ENCODE measurements at places on chromosomes 5 and 9.
A peak's percentile ranks its signal among the peaks of the same experiment; 100 is the strongest.

- DNase-seq: no peak
Measured at GRCh38 chr5:173712609-173713175, 96.2 kb upstream of the BOD1 start.

GRCh38 chr5:72244862-72245371, 75.1 kb downstream of the MRPS27 start:
- no peak for DNase-seq

- no peak for DNase-seq
Measured at GRCh38 chr9:84701801-84702200, 32.3 kb downstream of the NTRK2 start.

DNA sequence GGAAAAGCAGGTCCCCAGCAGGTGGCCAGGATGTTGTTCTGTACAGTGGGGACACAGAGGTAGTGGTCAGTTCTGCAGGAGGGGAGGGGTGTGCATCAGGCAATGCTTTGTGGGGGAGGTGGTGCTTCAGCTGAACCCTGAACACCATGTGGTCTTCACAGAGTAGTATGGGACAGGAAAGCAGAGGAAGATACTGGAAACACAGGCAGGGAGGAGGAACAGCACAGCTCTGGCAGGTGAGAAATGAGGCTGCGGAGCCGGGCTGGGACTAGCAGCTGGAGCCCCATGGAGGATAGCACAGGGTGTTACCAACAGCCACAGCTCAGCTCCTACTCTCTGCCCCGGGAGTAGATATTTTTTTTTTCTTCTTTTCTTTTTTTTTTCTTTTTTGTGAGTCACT, 161.5 kb downstream of the ENTREP1 start:
- DNase-seq: no peak

DNA sequence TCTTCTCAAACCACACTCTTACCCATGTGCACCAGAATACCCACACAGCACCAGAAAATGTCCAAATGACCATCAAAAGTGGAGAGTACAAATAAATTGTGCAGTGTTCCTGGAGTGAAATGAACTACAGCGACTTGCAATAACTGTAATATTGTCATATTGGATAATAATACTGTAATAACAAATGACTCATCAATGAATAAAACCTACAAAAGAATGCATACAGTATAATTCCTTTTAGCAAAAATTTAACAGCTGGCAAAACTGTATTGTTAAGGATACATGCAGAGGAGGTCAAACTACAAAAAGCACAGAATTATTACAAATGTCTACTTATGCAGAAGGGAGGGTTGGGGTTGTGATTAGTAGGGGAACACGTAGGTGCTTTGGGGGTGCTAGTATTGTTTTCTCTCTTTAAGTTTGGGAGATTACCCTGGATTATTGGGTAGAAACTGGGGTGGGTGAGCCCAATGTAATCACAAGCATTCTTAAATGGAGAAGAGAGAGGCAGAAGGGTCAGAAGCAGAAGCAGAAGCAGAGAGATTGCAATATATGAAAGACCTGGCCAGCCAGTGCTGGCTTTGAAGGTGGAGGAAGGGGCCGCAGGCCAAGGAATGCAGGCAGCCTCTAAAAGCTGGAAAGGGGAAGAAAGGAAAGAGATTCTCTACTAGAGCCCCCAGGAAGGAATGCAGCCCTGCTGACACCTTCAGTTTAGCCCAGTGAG, 21.8 kb downstream of the IRF1 start:
- DNase-seq: no peak

GRCh38 chr5:39211773-39212172, 7.6 kb downstream of the FYB1 start:
- DNase-seq: no peak

DNA sequence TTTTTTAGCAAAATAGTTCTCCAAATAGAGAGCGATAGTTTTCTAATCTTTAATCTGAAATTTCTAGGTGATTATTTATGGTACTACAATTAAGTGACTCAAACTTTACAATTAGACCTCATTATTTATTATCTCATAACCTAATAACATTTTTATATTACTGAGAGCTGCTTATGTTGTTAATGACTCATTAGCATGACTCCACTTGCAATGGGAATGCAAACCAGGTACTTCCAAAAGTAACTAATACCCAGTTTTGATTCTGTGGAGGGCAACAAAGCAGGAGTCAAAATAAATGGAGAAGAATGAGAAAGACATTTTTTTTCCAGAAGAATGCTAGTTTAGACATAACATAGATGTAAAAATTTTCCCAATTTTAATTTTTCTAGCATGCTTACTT, 466.0 kb downstream of the PLK2 start:
- no peak for DNase-seq

DNA sequence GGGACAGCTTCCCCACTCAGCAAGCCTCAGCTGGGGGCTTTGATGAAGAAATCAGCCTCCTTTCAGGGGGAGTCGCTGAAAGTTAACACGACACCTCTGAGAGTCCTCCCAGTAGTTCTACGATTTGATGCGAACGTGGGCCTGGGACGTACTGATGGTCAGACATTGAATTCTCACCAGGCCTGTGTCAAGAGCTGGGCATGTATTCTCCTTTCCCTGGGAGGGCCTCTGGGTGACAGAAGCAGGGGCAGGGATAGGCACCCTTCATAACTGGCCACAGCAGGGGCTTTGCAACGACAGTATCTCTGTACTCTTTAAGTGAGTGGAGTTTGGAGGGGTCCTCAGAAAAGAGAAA, 15.6 kb upstream of the COL5A1 start:
- DNase-seq: no peak

DNA sequence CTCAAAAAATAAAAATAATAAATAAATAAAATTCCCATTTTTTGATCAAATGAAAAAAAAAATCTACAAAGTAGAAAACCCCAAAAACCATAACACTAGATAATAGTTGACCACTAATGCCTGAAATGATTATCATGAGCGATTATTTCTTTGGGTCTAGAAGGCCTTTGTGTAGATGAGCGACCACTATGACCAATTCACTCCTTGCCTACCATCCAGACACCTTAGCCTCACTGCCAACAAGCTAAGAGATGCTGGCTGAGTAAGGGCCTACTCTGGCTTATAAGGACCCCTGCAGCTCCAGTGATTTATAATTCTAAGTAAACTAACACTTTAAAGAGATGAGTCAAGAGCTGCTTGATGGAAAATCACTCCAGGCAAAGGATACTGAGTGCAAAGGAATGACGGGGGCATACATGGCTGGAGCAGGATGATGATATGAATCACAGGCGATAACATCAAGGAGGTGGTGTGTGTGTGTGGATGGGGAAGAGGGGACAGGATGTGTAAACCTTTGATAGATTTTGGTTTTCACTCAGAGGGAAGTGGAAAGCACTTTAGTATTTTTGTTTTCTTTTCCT, 4.8 kb upstream of the F2RL1 start:
- no peak for DNase-seq

DNA sequence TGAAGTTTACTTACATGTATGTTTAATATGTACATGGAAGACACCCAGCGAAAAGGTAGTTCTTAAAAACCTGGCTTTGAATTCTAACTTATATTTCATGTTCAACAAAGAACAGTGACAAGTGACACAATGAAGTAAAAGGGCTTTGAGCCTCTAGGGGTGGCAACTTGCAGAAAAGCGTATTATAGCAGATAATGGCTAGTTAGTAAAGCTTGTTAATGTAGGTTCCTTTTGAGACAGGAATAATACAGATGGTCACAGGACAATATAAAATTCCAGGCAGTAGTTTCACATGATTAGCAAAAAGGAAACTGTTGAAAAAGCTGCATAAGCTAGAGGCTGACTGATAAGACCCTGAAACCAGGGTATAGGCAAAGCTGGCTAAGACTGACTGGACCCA, 132.4 kb upstream of the FTMT start:
- no peak for DNase-seq

- DNase-seq: no peak
Measured at GRCh38 chr5:150325426-150325825, 22.7 kb upstream of the ARSI start.

DNA sequence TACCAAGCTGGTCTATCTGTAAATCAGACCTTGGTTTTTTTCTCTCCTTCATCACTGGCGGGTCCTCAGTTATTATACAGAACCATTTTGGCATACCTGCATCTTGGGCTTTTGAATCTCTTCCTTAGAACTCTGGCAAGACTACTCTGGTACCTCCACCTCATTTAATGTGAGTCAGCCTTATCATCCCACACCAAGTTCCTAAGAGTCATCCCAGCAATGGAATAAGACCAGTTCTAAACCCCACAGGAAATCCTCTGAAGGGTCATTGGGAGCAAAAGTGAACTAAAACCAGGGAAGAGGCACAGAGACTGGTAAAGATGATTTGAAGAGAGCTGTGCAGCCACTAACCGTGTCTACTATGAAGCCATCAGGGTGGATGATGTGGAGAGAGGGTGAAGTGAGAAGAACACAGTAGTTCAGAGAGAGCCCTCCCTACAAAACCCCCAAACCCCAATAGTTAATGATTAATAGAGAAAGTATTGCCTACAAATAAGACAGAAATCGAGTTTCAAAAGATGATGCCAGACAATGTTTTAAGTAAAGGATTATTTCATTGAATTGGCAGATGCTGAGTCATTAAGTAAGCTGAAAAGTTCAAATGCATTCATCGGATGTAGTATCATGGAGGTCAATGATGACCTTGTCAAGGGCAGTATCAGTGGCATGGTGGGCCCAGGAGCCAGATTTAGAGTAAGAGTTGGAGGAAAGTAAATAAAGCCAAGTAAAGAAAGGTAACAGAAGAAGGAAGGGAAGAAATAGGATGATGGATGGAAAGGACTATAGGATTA, 85.4 kb downstream of the PCSK1 start:
- DNase-seq: no peak

DNA sequence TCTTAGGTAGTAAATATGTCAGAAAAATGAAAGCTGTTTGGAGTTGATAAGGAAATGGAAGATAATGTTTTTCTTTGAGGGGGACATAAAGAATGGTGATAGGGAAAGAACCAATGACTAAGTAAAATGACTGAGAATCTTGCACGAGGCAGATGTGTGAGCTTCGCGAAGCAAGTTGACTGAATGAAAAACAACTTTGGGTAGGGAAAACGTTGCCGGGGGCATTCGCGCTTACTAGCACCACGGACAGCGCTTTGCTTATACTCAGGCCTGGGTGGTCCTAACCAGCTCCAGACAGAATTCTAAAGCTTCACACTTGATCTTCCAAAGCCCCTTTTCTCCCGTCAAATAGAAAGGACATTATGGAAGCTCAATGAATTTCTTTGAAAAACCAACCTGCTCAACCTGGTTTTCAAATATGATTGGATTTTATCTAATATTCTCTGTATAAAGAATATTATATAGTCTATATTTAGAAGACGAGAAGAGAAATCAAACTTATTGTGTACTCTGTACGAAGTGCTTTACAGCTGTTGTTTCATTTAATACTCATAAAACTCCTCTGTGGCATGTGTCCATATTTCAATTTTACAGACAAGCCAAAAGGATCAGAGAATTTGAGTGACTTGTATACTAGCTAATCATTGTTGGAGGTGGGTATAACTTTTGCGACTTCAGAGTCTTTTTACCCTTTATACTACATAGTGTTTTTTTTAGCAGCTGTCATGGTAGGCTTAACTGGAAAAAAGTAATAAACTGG, 1.9 kb upstream of the CDKN2B start:
- DNase-seq: no peak

DNA sequence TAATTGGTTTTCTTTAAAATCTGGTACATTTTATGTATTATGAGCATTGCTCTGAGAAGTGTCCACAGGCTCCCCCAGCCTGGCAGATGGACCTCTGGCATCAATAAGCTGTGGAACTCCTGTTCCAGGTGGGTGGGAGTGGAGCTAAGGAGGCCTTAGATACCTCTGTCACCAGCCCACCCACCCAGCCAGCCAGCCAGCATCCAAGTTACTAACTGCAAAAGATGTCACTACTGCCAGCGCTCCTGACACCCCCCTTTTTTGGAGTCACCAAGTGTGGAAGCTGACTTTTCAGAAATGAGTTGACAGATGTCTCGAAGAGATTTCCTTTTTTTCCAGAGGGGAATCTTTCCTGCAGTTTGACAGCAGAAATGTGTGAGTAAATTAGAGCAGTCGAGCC, 111.2 kb downstream of the GALNT10 start:
- DNase-seq: no peak

GRCh38 chr9:18580151-18580550, 106.2 kb downstream of the ADAMTSL1 start:
- no peak for DNase-seq

DNA sequence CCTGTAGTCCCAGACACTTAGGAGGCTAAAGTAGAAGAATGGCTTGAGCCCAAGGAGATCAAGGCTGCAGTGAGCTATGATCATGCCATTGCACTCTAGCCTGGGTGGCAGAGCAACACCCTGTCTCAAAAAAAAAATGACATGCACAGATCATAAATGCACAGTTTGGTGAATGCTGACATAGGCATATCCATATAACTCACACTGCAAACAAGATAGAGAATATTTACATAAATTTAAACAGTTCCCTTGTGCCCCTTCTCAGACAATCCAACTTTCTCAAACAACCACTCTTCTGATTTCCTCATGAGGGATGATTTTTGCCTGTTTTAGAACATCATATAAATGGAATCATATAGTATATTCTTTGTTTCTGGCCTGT, 88.7 kb upstream of the CAST start:
- DNase-seq: no peak

- DNase-seq: no peak
Measured at GRCh38 chr5:145975361-145976066, 39.1 kb downstream of the SH3RF2 start.

- no peak for DNase-seq
Measured at GRCh38 chr5:39409033-39409432, 15.7 kb downstream of the DAB2 start.

DNA sequence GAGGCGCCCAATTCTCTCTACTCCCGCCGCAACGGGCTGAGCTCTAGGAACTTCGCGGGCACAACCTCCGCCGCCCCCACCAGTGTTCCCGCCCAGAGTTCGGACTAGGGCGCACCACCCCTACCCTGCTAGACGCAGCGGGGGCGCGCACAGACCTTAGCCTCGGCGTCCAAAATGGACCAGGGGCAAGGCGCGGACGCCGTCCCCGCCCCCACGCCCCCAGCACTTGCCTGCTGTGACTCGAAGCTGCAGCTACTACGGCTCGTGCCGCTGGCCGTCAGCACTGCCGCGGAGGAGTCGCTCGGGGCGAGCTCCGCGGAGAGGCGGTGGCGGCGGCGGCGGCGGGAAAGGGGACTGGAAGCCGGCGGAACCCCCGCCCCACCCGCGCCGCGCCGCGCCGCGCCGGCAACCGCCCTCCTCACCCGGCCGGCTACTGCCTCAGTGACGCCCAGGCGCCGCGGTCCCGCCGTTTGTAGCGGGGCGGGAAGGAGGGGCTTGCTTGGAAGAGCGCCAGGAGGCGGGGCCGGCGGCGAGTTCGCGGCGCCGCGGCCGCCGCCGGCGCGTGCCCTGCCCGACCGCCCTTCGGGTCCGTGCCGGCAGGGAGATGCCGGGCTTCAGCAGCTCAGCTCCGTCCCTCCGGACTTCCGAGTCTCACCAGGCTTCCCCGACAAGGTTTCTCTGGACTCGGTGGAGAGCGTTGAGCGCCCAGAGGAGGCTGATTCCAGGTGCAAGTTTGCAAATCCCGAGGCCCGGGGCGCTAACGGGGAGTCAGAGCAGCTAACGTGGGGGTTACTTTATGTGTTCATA, 4.5 kb downstream of the ELAVL2 start:
- DNase-seq: no peak

GRCh38 chr5:59506285-59506877, 387.1 kb downstream of the PDE4D start:
- no peak for DNase-seq

- DNase-seq: peak; percentile 49
Measured at GRCh38 chr5:134289509-134290113, 63.7 kb upstream of the PPP2CA start.

All from stimulated activated CD4-positive, alpha-beta T cell treated with anti-CD3 and anti-CD28 coated beads, Interleukin-4, amount 100 ng/mL, for 24 hours (primary cell).